ENCODE measurements at places on chromosomes 2 and 18.

DNA sequence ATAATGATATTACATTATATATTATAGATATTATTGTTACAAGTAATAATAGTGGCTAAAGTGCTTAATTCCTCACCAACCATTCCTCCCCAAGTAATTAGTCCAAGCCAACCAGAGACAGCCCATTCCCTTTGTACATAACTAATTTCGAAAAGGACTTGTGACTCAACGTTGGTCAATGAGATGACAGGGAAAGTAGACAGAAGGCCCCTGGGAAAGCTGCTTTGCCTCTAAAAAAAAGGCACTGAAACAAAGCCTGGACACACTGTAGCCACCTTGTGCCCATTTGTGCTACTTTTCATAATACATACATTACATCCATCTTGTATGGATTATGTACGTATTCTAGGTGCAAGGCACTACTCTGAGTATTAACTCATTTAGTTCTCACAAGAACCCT is 28.8 kb downstream of the COLEC12 start:
- DNase-seq, result no peak

- DNase-seq, result no peak
Measured at GRCh38 chr2:220795705-220796104, 776.4 kb downstream of the EPHA4 start.

- DNase-seq, result no peak
Measured at GRCh38 chr18:50560681-50561629, 1.1 kb downstream of the MAPK4 start.

DNA sequence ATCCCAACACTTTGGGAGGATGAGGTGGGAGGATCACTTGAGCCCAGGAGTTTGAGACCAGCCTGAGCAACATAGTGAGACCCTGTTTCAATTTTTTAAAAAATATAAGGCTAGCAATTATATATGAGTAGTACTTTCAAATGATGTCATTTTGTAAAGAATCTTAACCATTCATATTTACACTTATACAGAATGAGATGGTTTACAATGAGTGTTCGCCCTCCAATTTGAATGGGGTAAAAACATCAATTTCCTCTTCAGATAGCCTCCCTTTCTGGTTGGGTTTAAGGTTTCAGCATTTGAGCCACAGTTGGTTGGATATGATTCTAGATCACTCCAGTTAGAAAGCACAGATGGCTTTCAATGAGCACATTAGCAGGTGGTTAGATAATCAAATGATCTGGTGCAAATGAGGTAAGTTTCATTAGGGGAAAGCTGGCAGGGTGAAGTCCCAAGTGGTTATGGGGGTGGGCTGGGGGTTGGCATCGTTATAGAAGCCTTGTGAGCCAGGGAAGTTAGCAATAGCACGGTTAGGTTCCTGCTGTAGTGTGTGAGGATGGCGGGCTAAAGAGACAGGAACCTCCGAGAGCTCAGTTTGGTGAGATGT is 63.9 kb downstream of the TRPM8 start:
- DNase-seq, result no peak

GRCh38 chr2:68765739-68766375 is 31.2 kb downstream of the ARHGAP25 start:
- DNase-seq, result no peak
